Thoracic aorta (tissue), 2 donors: ENCODE measurements at places on chromosomes 2 and 18.
A peak's percentile ranks its signal among the peaks of the same experiment; 100 is the strongest.

- DNase-seq, result no peak
Observed at GRCh38 chr2:179861416-179862067, at the start of gene ZNF385B. ZNF385B (minus strand) TSS chr2:179861612.

GRCh38 chr2:59790186-59791003 lies 763.1 kb downstream of the BCL11A start:
- no peak for DNase-seq

DNA sequence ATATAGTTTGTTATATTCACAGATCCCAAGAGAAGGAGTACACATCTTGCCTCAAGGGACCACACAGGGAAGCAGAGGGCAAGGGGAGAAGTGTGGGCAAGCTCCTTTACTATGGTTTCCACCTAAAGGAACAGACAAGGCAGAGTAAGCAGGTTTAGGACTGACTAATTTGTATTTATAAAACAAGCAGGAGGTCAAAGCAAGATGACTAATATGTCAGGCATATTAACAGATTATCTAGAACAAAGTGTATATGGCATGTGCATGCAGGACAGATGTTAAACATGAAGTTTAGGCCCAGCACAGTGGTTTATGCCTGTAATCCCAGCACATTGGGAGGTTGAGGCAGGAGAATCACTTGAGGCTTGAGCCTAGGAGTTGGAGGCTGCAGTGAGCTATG lies 3.7 kb upstream of the LRP2 start:
- DNase-seq, result no peak

DNA sequence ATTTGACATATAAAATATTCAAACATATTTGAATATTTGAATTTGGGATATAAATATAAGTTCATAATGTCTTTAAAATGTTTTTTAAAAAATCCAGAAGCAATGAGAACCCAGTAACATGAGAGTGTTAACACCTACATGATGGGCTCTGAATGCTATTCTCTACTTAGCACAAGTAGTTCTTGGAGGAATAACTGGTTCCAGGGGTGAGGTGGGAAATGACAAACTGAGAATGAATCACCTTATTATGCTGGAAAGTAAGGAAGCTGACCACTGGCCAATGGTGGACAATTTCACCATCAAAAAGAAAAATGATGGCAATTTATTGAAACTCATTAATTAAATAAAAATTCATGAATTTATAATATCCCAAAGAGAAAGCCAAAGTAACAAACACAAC lies 79.6 kb upstream of the NABP1 start:
- DNase-seq, result no peak

GRCh38 chr2:121804340-121804739 lies 48.9 kb downstream of the TSN start:
- no peak for DNase-seq

DNA sequence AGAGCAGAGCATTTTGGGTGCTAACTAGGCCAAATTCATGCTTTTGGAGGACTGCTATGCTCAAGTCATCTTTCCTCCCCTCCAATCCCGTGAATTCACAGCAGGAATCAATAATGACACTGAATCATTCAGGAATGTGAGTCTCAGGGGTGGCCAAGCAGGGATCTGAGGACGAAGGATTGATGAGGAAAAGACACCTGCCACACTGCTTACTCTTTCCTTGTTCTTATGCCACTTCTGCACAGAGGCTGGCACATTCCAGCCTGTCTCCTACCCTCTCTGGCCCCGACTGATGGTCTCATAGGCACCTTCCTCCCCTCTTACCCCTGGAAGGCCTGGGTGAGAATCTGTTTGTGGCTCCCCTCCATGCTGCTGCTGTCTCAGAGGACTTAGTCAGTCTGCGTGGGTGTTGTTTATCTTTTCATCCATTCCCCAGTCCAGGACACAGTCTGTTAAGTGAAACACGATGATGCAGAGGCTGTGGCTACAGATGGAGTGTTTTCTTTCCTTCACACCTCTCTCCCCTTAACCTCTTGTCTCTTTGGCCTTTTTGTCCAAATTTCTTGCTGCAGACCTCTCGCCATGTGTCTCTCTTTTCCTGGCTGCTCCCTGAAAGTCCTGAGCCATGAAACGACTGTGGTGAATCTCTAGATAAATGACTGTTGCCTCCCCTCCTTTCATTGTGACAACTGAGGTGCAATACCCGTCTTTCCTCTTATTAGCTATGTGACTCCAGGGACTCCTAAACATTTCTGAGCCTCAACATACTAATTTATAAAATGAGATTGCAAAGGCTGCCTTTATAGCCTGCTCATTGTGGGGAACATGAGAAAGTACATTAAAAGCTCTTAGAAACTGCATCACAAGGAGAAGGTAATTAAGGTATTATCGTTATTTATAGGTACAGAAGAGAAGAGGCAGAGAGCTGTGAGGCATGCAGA lies 86.9 kb downstream of the RDH14 start:
- DNase-seq, result peak; percentile 11

- DNase-seq, result no peak
Observed at GRCh38 chr2:239132156-239132709, 268.6 kb downstream of the HDAC4 start.

GRCh38 chr18:45562567-45563479 lies 52.5 kb upstream of the SLC14A2 start:
- no peak for DNase-seq

- DNase-seq, result no peak
Observed at GRCh38 chr2:42562474-42563144, 5.8 kb upstream of the MTA3 start.

- DNase-seq, result no peak
Observed at GRCh38 chr2:171406044-171406443, 27.7 kb downstream of the METTL8 start.

DNA sequence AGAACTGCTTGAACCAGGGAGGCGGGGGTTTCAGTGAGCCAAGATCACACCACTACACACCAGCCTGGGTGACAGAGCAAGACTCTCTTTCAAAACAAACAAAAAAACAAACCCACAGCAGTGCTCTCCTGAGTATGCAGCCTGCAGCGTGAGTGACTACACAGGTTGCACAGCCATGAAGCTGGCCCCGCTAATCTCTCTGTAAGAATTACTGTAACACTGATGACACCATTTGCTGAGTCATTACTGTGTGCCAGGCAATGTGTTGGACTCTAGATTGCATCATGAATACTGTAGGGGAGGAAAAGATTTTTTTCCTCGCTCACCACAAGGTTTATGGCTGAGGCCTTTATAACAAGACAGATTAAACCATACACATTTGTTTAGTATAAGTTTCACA lies 118.6 kb upstream of the ATP8B1 start:
- DNase-seq, result no peak

- no peak for DNase-seq
Observed at GRCh38 chr18:2894131-2894840, 47.5 kb downstream of the EMILIN2 start.

- no peak for DNase-seq
Observed at GRCh38 chr2:197915548-197916265, 111.3 kb downstream of the PLCL1 start.

- DNase-seq, result no peak
Observed at GRCh38 chr2:158009399-158009798, 92.3 kb upstream of the UPP2 start.

DNA sequence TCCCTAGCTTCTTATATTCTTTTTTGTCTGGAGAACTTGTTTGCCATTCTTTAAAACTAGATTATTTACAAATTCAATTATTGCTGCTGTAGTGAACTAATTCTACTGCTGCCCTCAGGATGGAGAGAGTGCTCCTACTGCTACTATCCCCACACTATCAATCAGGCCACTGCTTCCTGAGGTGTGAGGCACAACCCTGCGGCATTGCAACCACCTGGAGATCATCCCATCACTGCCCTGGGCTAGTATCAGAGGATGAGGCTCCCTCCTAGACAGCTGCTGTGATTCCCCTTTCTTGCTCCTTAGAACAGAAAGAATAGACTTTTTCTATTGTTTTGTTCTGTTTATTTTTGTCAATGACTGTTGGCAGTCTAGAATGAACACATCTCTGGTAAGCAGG lies 146.6 kb downstream of the CDH19 start:
- no peak for DNase-seq

- DNase-seq, result no peak
Observed at GRCh38 chr2:229101314-229101713, 169.8 kb downstream of the PID1 start.

DNA sequence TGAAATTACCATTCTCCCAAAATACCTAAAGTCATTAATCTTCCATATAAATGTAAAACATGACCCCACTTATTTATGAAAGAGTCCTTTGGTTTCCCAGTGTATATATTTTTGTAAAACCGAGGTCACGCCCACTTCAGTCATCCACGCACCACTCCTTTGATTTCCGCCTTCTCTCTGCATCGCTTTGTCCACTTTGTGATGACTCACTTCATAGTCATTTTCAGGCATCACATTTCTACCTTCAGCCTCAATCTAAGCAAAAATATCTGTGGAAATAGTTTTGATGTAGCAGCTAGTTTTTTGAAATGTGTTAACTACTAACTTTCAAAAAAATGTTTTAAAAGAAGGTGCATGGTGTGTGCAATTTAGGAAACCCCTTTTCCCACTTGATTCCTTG lies 793.5 kb upstream of the SOX11 start:
- no peak for DNase-seq

DNA sequence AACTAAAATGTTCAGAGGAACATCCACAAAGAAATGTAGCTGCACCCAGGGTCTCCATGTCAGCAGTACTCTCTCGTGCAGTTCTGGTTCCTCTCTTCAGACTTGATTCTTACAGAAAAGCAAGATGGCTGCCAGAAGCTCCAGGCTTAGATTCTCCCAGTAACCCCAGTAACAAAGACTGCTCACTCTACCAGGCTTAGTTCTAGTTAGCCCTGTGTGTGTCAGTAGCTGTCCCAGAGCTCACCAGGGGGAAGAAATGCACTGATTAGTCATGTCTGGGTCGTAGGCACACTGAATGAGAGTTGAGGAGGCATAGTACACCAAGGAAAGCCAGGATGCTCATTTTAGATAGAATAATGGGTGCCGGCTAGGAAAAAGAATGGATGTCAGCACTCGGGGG lies 395.0 kb upstream of the NRP2 start:
- DNase-seq, result no peak

- DNase-seq, result no peak
Observed at GRCh38 chr18:46628206-46628605, 28.8 kb downstream of the LOXHD1 start.
